ENCODE measurements at places on chromosomes 3 and 15.
A peak's percentile ranks its signal among the peaks of the same experiment; 100 is the strongest.

DNA sequence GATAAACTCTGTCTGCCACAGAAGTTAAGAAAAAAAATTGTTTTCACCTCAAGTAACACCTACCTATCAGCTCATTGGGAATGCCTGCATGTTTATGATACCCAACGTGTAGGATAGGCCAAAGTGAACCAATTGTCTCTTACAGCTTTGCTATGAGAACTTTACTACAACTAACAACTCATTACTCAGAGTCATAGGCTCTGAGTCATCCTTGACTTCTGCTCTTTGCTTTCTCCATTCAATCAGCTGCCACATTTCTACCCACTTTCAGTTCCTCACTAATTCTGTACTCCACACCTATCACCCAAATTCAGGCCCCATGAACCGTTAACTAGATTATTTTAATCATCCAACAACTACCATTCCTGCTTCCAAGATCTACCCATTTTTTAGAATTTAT is 843.9 kb downstream of the TUSC7 start:
- DNase-seq, result no peak

DNA sequence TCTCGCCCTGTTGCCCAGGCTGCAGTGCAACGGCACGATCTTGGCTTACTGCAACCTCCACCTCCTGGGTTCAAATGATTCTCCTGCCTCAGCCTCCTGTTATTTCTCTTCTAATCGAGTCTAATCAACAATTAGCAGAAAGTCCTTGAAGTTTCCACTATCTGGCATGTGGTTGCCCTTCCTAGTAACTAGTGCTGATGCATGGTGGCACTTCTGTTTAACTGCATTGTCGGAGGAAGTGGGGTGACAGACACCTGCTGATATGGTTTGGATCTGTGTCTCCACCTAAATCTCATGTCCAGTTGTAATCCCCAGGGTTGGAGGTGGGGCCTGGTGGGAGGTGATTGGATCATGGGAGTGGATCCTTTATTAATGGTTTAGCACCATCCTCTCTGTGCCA is 9.2 kb downstream of the CRTAP start:
- DNase-seq, result no peak

DNA sequence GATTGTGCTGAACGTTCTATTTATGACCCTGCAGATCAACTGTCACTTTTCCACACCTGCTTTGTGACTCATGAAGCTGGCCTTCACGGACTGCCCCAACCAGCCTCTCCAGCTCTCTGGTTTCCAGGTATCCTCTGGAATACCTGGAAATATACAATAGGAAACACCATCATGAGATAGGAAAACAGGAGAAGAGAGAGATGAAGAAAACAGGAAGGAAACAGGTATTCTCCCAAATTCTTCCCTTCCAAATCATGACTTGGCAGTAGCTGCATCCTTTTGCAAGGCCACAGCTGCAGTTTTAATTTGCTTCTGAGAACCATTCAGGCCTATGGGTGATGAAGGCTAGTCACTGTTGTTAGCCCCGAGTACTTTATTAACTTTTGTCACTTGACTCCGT is 909.1 kb downstream of the EPHA3 start:
- no peak for DNase-seq

GRCh38 chr3:172039436-172040077 is at the start of gene FNDC3B:
FNDC3B (plus strand) TSS chr3:172039578; CDS start chr3:172112480, 72,902 bp downstream.
- DNase-seq, result peak; percentile 94

DNA sequence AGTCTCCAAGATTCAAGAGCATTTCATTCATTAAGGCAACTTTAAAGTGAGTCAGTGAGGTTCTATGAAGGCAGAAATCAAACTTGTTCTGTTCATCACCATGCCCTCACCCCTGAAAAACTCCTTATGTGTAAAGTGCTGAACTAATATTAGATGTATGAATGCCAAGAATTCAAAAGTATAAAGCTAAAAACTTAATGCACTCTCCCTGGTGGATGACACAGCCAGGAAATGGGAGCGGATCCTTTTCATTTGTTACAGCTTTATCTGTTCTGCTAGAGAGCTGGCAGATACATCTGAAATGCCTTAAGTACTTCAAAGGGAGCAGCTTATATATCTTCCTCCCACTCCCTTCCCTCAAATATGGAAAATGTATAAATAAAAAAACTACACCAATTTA is 8.2 kb downstream of the TXNRD3 start:
- DNase-seq, result no peak

- DNase-seq, result peak; percentile 16
These were observed 682 bp downstream of the ETFA start for GRCh38 chr15:76310475-76311099.

DNA sequence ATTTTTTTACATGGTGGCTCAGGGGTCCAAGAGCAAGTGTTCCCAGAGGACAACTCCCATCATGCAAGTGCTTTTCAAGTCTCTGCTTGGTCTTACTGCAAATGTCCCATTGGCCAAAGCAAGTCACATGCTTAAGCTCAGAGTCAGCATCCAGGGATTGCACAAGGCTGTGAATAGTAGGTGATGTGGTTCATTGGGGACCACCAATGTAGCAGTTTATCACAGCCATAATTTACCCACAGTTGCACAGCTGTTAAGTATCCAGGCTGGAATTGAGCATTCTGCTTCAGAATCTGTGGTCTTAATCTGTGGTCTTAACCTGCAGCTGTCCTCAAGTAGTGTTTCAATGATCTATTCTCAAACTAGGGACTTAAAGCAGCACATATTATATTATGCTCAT is 71.4 kb upstream of the PLCL2 start:
- DNase-seq, result no peak

DNA sequence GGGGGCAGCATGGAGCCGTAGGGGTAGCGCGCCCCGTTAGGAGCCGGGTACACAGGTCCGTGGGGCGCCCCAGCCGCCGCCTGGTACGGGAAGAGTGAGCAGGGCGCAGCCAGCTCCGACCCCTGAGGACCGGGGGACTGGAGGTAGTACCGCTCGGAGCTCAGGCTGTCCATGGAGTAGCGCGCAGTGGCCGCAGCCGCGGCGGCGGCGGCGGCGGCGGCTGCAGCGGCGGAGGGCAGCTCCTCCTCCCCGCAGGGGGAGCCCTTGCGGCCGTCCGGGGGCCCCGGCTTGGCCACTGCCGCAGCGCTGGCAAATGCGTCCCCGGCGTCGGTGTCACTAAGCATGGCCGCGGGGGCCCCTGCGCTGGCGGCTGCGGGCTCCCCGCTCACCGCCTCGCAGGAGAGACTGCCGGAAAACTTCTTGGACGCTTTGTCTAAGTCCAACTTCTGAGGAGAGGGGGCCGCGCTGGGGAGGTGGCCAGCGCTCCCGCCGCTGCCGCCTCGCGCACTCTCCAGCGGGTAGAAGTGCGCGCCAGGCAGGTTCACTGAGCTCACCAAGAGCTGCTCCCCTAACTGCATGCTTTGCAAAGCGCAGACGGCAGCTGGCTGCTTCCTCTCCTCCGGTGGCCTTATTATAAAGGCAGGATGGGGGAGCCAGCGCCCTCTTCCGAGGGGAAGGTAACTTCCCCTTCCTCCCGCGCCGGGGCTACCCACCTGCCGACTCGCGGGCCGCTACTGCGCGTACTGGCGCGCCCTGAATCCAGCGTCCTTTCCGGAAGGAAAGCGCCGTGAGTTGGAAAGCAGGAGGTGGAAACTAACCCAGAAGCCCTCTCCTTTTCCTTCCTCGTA is at the start of gene EOMES:
Gene EOMES, minus strand, starts transcription at position 607 of the 848 bp plus-strand sequence. Its CDS starts 29 bp downstream, at position 578.
- DNase-seq, result peak; percentile 82

DNA sequence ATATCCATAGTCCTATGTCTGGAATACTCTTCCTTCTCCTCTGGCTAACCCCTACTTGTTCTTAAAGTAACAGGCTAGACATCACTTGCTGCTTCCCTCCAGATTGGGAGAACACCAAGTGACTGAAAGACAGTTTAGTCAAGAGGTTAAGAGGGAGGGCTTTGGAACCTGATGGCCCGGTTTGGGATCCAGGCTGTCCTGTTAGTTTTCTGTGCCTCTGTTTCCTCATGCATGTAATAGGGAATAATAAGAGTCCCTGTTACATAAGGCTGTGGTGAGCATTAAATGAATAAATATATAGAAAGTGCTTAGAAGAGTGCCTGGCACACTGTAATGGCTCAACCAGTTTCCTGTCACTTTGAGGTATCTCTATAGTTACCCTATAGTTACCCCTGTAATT is 66.3 kb downstream of the TAMM41 start:
- DNase-seq, result no peak

GRCh38 chr15:54304321-54304720 is 326.1 kb downstream of the UNC13C start:
- no peak for DNase-seq

GRCh38 chr15:34813446-34814190 is 18.3 kb upstream of the ACTC1 start:
- no peak for DNase-seq

- DNase-seq, result no peak
These were observed 152.2 kb downstream of the CHDH start for GRCh38 chr3:53694046-53694445.

- no peak for DNase-seq
These were observed 5.4 kb downstream of the CCDC54 start for GRCh38 chr3:107382631-107383030.

- DNase-seq, result peak; percentile 95
These were observed at the start of gene HLTF for GRCh38 chr3:149086232-149086988. HLTF (minus strand) TSS chr3:149086533; CDS start chr3:149086336, 197 bp downstream.

GRCh38 chr3:194140520-194141414 is 4.8 kb downstream of the HES1 start:
- DNase-seq, result no peak

GRCh38 chr3:143928056-143928455 is 43.6 kb upstream of the DIPK2A start:
- DNase-seq, result no peak

DNA sequence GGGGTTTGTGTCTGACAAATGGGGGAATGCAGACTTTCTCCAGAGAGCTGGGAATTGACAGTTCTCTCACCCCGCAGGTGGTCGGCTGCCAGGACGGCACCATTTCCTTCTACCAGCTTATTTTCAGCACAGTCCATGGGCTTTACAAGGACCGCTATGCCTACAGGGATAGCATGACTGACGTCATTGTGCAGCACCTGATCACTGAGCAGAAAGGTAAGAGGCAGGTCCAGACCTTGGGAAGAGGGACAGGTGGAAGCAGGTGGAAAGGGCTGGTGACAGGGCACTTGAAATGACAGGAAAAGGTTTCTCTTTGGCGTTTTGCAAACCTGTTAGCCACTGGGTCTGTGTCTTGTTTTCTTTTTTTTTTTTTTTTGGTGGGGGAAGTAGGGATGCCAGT is 36.6 kb downstream of the IFT122 start:
- no peak for DNase-seq

- no peak for DNase-seq
These were observed 4.6 kb upstream of the CCK start for GRCh38 chr3:42270561-42270960.

DNA sequence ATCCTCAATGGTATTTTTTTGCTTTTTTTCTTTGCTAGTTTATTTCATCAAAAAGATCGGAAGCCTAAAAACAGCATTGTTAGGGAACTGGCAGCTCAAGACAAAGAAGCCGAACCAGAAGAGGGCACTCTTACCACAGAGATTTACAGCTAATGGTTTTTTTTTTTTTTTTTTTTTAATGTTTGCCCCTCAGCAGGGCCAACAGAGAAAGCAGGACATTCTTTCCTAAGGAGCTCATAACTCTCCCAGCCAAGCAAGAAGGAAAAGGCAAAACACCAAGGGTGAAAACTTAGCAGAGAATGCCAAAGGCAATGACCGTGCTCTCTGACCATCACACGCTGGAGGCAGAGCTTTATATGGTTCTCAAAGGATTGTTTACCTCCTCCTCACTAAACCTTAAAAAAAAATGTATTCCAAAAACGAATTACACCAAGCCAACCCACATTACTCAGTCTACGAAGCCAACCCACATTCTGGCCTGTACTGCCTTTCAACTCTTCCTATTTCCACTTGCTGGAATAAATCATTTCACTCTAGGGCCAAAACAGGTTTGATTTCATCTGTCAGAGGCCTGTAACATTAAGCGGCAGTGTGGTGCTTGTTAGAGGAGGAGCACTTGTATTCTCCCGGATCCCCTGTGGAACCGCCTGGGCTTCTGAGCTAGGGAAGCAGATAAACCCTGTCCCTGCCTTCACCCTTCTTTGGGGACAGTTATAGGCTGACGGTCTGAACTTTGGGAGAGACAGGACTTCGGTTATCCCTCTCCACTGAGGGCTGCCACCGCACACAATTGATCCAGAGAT is 35.6 kb upstream of the GYG1 start:
- peak; percentile 57 for DNase-seq

DNA sequence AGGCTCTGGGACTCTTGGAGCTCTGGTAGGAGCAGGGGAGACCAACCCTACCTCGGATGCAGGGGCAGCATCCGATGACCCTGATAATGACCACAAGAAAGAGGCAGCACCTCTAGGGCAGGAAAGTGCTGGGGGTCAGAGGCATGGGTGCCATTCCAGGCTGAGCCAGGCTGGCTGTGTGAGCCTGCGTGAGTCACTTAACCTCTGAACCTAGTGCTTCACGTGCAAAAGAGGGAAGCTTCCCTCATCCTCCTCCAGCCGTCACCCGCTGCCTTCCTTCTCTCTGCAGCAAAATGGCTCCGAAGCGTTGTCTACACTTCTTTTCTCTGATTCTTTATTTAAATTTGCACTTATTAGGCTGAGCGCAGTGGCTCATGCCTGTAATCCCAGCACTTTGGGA is 35.5 kb downstream of the ZDHHC19 start:
- DNase-seq, result no peak

- no peak for DNase-seq
These were observed 595.1 kb upstream of the ARPP21 start for GRCh38 chr3:35044190-35044589.

- no peak for DNase-seq
These were observed 42.1 kb downstream of the VGLL4 start for GRCh38 chr3:11601446-11602238.

DNA sequence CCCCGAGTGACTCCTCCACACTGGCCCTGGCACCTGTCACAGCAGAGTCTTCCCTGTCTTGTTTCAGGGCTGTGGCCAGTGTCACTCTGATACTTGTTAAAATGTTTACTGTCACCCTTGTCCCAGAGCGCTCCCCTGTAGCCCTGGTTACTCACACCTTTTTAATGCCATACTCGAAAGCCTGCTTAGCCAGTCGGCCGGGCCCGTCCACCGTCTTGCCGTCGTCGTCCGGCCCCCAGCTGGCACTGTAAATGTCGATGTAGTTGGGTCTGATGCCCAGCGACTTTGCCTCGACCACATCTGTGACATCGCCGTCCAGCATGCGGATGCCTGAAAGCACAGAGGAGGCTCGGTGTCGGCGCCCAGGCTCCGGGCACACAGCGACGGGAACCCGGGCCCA is 91.3 kb downstream of the PCSK6 start:
- DNase-seq, result no peak

Data from CD4-positive, alpha-beta T cell treated with Interleukin-10 for 1 hour (primary cell).